Heart left ventricle (tissue), 16 donors: ENCODE measurements at places on chromosomes 5 and 9. TPM values are rescaled to one million over a fixed set of nuclear protein-coding genes. Genes with fewer than 3 reads are reported as not detected.

DNA sequence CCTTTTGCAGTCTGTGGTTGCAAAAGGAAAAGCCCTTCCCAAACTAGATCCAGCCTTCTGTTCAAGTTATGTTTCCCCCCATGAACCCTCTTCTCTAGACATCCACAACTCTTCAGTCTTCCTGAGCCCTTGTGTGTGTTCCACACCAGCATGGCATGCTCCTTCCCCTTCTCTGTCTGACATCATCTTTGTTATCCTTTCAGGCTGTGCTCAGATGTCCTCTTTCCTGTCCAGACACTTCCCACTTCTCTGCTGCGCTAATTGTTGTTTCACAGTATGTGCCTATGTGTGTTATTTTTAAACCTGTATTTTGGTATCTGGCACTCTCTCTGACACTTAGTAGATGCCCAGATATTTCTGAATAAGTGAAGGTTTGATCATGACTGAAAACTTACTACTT lies 38.2 kb downstream of the FOCAD start:
- no peak for DNase-seq

Gene GRXCR2
- not detected for total RNA-seq

DNA sequence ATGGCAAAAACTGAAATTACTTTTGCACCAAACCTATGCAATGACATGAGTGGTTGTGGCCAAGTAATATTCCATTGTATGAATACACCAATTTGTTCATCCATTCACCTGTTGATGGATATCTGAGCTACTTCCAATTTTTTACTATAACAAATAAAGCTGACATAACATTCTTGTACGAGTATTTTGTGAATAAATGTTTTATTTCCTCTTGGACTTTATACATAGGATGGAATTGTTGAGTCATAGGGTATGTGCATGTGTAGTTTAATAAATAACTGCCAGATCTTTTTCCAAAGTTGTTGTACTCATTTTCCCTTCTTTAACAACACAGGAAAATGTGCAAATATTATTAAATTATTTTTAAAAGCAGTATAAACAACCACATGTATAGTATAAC lies 146.1 kb upstream of the ZNF462 start:
- no peak for DNase-seq

- DNase-seq, result peak; percentile 90
Observed at GRCh38 chr9:136614372-136614922, 48.3 kb upstream of the EGFL7 start.

Gene SLC12A2
- total RNA-seq, result 24.1 TPM

GRCh38 chr9:108286638-108287206 lies 569.1 kb downstream of the ACTL7B start:
- DNase-seq, result no peak

Gene LOX
- 17.8 TPM for total RNA-seq

Gene GGTA1
- total RNA-seq, result 7.8 TPM

- no peak for DNase-seq
Observed at GRCh38 chr5:179371681-179372680, 26.7 kb upstream of the ADAMTS2 start.

DNA sequence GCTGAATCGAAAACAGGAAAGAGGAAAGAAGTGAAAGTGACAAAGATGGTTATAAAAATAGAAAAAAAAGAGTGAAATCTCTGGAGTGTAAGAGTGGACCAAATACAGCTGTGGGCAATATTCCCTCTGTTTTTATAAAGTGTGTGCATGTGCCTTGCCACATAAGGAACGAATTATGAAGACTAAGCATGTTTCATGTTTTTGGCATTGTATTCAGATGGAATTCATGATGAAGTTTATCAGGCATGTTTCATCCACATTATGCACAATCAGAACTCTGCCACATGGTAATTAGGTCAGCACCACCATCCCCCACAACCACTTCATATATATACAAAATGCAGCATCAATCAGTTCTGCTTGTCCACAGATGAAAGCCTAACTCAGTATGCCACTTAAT lies 348.0 kb downstream of the ZNF608 start:
- DNase-seq, result no peak

DNA sequence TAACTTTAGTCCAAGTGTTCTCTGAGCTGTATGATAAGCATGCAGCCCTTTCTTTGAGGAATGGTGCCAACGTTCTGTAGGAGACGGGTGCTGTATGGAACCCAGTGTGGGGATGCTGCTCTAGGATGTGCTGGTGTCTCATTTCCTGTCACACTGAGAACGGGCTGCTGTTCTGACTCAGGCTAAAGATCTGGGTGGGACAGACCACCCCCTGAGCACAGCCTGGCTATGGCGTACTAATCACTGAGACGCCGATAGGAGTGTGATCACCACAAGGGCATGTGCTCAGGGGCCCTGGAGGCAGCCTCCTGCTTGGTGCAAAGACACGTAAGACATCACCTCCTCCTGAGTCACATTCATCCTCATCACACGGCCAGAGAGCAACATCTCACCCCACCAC lies 240.4 kb downstream of the IRX2 start:
- DNase-seq, result no peak

DNA sequence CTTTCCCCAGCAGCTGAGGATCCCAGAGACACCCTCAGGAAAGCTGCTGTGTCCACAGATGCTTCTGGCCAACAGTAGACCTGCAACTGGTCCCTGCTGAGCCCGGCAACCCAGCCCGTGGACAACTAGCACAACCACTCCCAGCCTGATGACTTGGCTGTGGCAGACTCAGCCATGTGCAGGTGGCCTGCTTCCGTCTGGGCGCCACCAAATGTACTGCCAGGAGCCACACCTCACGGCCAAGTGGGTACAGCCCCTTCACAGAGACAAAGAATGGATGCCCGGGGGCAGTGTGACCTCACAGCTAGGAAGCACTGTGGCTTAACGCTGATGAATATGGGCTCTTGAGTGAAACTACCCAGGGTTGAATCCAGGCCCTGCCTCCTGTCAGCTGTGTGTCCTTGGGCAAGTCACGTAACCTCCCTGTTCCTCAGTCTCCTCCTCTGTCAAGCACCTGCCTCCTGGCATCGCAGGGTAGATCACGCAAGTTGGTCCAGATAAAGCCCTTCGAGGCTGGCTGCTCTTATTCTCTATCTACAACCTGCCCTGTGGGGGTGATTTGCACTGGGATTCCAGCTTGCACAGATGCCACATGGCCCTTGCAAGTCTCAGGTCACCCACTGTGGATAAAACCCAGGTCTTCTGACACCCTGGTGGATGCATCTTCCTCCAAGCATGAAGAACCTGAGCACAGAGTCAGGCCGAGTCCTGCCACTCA lies 225.0 kb downstream of the PBX3 start:
- DNase-seq, result no peak

DNA sequence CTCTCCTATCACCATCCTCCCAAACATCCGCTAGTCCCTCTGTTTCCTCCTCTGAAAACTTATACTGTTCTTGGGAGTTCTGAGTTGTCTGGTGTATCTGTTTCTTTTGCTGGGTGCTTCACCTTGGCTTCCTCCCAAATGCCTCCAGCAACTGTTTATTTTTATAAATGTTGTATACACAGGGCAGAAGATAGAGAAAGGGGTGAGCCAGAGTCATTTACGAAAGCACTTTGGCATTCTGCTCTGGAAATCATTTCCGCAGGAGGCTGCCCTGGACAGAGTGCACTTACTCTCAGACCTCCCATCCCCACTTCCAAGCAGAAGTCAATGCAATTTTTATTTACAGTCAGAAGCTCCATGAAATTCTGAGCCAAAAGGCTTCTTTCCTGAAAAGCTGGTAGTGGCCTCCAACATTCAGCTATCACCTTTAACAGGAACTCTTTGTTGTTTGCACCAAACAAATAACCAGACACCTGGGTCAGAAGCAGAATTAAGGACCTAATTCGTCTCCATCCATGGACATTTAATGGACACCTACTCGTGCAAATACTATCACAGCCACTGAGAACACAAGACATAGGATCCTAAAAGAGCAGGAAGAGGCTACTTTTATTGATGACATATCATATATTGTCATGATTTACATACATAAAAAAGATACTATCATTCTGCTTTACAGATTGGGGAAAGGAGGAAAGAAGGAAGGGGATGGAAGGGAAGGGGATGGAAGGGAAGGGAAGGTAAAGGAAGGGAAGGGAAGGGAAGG lies 229.5 kb upstream of the PAPPA start:
- no peak for DNase-seq

DNA sequence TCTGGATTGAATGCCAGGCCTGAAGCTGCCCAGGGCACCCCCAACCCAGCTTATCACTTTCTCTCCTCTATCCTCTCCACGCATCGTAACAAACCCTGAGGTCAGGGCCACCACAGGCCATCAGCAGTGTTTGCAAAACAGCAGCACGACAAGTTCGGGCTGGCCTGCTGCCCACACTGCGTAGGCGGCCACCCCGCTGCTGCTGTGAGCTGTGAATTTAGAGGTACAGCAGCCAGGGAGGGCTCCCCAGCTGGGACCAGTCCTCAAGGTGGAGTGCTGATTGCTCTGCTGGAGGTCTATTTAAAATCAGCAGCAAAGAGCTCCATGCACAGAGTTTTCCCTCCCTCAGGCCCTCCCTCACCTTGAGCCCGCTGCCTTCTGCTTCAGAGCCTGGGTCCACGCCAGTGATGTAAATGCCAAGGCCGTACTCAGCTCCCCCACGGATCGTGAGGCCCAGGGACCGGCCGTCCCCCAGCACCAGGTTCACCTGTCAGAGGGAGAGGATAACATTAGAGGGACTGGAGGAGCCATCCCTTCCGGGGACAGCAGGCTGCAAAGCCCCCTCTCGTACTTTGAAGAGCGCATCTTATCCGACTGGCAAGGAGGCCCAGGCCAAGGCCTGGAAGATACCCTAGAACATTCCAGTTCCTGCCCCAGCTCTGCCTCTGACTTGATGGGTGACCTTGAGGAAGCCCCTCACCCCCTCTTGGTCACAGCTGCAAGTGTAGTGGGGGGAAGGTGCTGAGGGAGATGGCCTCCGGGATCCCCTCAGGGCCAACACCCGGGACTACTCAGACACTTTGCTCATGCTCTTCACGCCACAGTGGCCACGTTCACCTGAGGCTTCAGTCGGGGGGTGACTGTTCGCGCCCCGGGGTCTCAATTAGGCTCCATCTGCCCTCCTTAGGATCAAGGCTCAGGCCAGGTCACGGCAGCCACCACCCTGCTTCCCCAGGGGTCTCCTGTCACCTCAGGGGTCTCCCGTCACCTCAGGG lies 39.1 kb downstream of the WHRN start:
- no peak for DNase-seq

- no peak for DNase-seq
Observed at GRCh38 chr9:128361296-128361985, 9.7 kb upstream of the URM1 start.

Gene ITGA2
- 0.92 TPM for total RNA-seq

- DNase-seq, result no peak
Observed at GRCh38 chr5:17365811-17366138, 132.3 kb upstream of the TAF11L2 start.

Gene DMRTA1
- total RNA-seq, result 0.97 TPM

Gene MYOZ3
- 4.1 TPM for total RNA-seq

Gene DBN1
- total RNA-seq, result 14.0 TPM

Gene CCL21
- 32.0 TPM for total RNA-seq

DNA sequence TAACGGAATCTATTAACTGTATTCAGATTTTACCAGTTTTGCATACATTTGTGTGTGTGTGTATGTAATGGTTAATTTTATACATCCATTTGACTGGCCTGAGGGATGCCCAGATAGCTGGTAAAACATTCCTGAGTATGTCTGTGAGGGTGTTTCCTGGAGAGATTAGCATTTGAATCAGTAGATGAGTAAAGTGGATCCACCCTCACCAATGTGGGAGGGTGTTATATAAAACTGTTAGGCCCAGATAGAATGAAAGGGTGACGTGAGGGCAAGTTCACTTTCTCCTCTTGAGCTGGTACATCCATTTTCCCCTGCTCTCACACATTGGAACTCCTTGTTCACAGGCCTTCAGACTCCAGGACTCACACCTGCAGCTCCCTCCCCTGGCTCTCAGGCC lies 88.7 kb downstream of the EMB start:
- no peak for DNase-seq

GRCh38 chr5:140005145-140005591 lies 37.9 kb downstream of the NRG2 start:
- DNase-seq, result no peak

DNA sequence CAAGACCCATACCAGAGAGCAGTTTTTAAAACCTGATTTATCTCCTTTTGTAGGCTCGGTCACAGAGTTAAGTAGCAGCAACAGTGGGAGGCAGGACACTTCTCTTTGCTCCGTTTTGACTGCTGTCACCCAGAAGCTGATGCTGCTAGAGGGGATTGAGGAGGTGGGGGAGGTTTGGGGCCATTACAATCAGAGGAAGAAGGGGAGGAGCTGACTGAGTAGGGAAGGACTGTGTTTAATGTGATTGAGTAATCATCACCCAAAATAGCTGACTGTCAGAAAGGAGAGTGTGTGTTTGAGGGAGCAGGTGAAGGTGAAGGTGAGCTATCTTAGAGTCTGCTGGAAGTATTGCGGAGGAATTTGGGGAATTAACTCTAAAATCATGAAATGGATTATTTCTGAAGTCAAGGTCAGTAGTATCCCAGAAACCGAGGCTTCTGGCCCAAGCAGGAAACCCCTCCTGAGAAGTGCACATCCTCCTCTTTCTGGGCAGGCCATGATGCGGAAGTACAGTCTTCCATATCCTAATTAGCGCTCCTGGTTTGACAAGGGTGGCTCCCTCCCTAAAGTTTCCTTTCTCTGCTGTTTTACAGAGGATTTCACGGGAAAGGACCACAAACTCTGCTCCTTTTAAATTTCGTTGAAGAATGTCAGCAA lies 214.9 kb downstream of the PLK2 start:
- no peak for DNase-seq

DNA sequence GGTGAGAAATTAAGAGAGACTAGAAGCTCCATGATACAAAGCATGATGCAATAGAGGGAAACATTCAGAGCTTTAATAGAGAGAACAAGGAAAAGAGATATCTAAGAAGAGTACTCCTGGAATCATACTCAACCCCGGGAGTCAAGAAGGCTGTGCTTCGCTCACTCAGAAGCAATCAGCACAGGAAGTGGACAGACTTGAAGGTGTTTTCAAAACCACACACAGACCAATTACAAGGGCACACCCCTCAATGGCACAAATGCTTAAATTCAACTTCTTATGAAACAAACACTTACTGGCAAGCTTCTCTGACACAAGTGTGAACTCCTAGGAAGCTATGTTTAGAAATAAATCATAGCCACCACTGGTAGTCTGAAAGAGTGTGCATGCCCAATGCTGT lies 462.3 kb downstream of the GABRG2 start:
- DNase-seq, result no peak

Gene PRR16
- 4.7 TPM for total RNA-seq

Gene PPIC
- total RNA-seq, result 48.2 TPM

Gene GDF9
- total RNA-seq, result 0.25 TPM

DNA sequence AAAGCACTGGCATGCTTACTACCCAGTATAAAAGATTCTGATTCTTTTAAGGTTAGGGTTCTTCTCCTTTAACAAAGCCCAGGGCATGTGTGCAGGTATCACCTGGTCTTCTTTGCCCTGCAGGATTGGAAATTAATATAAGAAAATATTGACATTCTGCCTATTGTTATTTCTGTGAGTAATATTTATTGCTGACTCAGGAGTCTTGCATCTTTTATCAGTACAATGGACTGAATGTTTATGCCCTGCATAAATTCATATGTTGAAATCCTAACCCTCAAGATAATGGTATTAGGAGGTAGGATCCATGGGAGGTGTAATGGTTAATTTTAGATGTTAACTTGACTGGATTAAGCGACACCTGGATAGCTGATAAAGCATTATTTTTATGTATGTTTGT lies 189.0 kb downstream of the LRRC70 start:
- DNase-seq, result no peak

- no peak for DNase-seq
Observed at GRCh38 chr5:447501-447900, 4.5 kb downstream of the EXOC3 start.
